Neural crest cell (in vitro differentiated cells): ENCODE measurements at places on chromosomes 1 and 21. TPM values are rescaled to one million over a fixed set of nuclear protein-coding genes. Genes with fewer than 3 reads are reported as not detected.

DNA sequence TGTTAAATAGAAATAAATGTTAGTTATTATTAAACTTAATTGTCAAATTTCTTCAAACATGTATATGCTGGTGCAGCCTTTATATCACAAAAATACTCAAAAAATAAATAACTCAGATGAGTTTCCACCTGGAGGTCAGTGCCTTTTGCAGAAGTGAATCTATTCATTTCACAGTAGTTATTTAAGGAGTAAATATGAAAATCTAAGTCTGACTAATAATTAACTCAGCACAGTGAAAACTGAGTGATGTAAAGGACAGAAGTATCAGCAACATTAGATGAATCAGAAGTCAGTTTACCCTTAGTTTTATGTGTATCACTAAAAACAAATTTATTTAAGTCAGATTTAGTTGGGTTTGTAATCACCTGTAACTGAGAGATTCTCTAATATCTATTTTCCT is 2135.4 kb downstream of the MRPL39 start:
- no peak overlapping the region for H3K4me3 ChIP-seq
- H3K27me3 ChIP-seq: no peaks in the 10 kb centered on the region
- no peaks in the 10 kb centered on the region for H3K4me1 ChIP-seq
- H3K36me3 ChIP-seq: no peaks in the 10 kb centered on the region

GRCh38 chr1:236522937-236523703 is 662 bp upstream of the LGALS8 start:
- no peaks in the 10 kb centered on the region for H3K27me3 ChIP-seq
- peak overlapping the region; percentile 29 for H3K27ac ChIP-seq
- peak overlapping the region; percentile 95 for H3K4me3 ChIP-seq

DNA sequence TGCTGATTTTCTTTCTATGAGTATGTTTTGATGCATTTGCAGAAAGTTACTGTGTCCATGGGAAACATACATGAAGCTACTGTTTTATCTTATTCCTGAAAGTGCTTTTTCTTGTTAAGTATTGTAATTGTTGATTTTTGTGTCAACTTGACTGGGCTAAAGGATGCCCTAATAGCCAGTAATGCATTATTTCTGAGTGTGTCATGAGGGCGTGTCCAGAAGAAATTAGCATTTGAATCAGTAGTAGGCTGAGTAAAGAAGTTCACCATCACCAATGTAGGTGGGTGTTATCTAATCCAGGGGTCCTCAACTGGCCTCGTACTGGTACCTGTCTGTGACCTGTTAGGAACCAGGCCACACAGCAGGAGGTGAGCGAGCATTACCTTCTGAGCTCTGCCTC is 760.2 kb downstream of the PLA2G4A start:
- no peak for DNase-seq
- no peaks in the 10 kb centered on the region for H3K27me3 ChIP-seq
- no peak overlapping the region for H3K27ac ChIP-seq
- no peaks in the 10 kb centered on the region for H3K4me1 ChIP-seq
- H3K36me3 ChIP-seq: no peaks in the 10 kb centered on the region
- H3K4me3 ChIP-seq: no peak overlapping the region

- DNase-seq: no peak
- H3K4me1 ChIP-seq: peaks cover 35% of the 10 kb centered on the region
- H3K4me3 ChIP-seq: peak overlapping the region; percentile 92
- H3K36me3 ChIP-seq: no peaks in the 10 kb centered on the region
- no peak overlapping the region for H3K27ac ChIP-seq
Measured at GRCh38 chr1:33180226-33180910, 1.5 kb downstream of the TRIM62 start.

GRCh38 chr1:4467241-4467640 is 187.2 kb upstream of the AJAP1 start:
- no peak for DNase-seq
- H3K36me3 ChIP-seq: no peaks in the 10 kb centered on the region
- no peak overlapping the region for H3K4me3 ChIP-seq
- no peak overlapping the region for H3K27ac ChIP-seq
- no peaks in the 10 kb centered on the region for H3K4me1 ChIP-seq

- H3K27ac ChIP-seq: peak overlapping the region; percentile 68
- H3K4me3 ChIP-seq: peak overlapping the region; percentile 99
- peaks cover 32% of the 10 kb centered on the region for H3K4me1 ChIP-seq
- H3K36me3 ChIP-seq: no peaks in the 10 kb centered on the region
Measured at GRCh38 chr1:111140680-111140967, 601 bp downstream of the CEPT1 start.

- DNase-seq: no peak
- H3K27ac ChIP-seq: no peak overlapping the region
Measured at GRCh38 chr1:112402682-112403643, 6.9 kb downstream of the CTTNBP2NL start.

Gene CLDN17
- total RNA-seq: not detected in 2 replicates

Gene NMNAT2
- 3.2 and 4.5 TPM in 2 replicates for total RNA-seq

DNA sequence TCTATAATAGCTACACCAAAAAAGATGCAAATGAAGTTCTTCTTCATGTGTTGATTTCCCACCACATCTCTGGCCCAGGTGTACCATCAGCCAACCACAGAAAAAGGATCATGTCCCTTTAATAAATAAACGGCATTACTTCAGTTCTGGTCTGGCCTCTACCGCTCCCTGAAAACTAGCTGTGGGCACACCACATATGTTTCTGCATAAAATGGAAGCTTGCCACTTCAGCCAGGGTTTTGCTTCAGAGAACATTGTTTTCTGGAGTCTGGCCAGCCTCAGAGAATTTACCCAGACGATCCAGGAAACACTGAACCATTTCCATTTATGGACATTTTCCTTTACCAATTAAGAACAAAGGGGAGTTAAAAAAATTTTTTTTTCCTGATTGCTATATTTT is 5.8 kb upstream of the LAMC2 start:
- H3K36me3 ChIP-seq: no peaks in the 10 kb centered on the region
- H3K4me3 ChIP-seq: no peak overlapping the region

DNA sequence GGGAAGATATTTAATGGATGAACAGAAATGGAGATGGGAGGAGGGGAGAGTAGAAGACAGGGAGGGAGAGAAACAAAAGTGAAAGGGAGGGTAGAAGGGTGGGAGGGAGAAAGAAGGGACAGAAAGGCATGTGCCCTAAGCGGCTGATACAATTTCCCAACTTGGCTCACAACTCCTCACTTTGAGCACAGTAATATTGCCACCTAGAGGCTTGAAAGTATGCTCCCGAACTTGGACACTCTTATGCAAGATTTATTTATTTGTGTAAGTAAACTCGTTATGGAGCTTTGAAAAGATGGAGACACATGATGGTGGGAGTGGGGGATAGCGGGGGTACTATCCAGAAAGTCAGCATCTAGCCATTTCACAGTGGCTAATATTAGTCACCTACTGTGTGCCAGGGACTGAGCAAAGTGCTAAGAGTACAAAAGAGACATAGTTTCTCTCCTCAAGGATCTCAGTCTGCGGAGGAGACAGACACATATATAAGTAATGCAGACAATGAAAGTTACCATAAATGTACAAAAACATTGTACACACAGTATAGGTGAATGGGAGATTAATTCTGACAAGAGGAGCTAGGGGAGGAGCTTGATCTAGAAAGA is 189.7 kb downstream of the SEC16B start:
- H3K4me1 ChIP-seq: peaks cover 48% of the 10 kb centered on the region
- H3K27me3 ChIP-seq: no peaks in the 10 kb centered on the region
- no peak overlapping the region for H3K27ac ChIP-seq
- H3K4me3 ChIP-seq: no peak overlapping the region
- H3K36me3 ChIP-seq: no peaks in the 10 kb centered on the region

- H3K4me3 ChIP-seq: no peak overlapping the region
- H3K27me3 ChIP-seq: no peaks in the 10 kb centered on the region
- H3K27ac ChIP-seq: no peak overlapping the region
- H3K36me3 ChIP-seq: peaks cover 2% of the 10 kb centered on the region
Measured at GRCh38 chr1:238186887-238187574, 296.3 kb upstream of the ZP4 start.

Gene TTC34
- total RNA-seq: 2.4 and 2.7 TPM in 2 replicates

- DNase-seq: peak; percentile 0
- peak overlapping the region; percentile 82 for H3K27ac ChIP-seq
- no peaks in the 10 kb centered on the region for H3K27me3 ChIP-seq
- H3K36me3 ChIP-seq: no peaks in the 10 kb centered on the region
- no peaks in the 10 kb centered on the region for H3K4me1 ChIP-seq
Measured at GRCh38 chr1:30414086-30414850, 309.1 kb downstream of the MATN1 start.

GRCh38 chr1:27132147-27132546 is 22.8 kb downstream of the SLC9A1 start:
- no peaks in the 10 kb centered on the region for H3K27me3 ChIP-seq
- no peaks in the 10 kb centered on the region for H3K36me3 ChIP-seq
- H3K4me1 ChIP-seq: peaks cover 14% of the 10 kb centered on the region
- no peak overlapping the region for H3K4me3 ChIP-seq
- H3K27ac ChIP-seq: peak overlapping the region; percentile 12
- DNase-seq: no peak

DNA sequence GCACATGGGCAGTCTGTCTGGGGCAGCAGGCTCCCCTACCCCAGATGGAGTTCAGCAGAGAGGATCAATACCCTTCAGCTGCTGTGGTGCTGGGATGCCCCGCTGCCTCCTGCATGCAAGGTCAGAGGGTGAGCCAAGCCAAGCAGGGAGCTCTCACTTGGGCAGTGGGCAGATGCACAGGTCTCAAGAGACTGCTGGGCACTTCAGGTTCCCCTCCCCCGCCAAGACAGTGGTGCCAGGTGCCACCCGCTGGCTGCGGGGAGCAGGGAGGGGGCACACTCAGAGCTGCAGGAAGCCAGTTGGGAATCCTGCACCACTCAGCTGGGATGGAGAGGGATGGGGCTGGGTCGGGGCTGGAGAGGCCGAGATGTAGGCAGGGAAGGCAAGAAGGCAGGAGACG is 15.8 kb upstream of the EVA1B start:
- no peak for DNase-seq
- H3K27ac ChIP-seq: no peak overlapping the region
- peaks cover 16% of the 10 kb centered on the region for H3K4me1 ChIP-seq
- no peak overlapping the region for H3K4me3 ChIP-seq

Gene ANGPTL1
- 0.21 and 0.96 TPM in 2 replicates for total RNA-seq

Gene CD247
- total RNA-seq: 2.8 and 3.9 TPM in 2 replicates

Gene SPRR4
- not detected in 2 replicates for total RNA-seq

DNA sequence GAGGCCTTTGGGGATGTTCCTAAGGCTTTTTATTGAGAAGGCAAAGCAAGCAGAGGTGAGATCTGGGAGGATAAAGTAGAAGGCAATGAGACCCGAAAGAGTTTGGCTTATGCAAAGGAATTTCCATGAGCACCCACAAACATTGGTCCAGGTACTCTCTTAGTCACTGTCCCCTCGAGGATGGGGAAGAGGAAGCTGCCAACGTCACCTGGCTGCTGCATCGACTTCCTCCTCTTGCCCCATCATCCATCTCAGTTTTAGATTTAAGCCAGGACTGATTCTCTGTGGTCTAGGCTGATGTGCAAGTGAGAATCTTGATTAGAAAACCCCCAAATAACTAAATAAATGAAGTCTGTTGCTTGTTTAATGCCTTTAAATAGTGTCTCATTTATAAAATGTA is 28.7 kb downstream of the RUNX1 start:
- no peaks in the 10 kb centered on the region for H3K4me1 ChIP-seq
- DNase-seq: no peak
- H3K27ac ChIP-seq: no peak overlapping the region
- no peaks in the 10 kb centered on the region for H3K36me3 ChIP-seq
- no peak overlapping the region for H3K4me3 ChIP-seq
- no peaks in the 10 kb centered on the region for H3K27me3 ChIP-seq

DNA sequence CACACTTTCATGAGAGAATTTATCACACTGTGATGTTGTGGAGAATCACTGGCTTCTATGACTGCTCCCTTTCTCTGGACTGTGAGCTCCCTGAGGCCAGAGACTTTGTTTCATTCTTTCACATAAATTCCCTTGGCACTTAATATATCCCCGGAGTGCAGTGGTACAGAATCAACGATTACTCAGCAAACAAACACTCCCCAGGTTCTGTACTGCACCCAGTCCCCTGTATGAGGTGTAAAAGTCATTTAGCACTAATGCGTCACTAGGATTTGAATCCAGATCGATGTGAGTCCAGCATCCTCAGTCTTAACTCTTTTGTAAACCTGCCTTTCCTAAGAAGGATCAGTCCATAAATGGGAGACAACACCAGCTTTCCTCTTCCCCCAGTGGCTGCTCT is 6.8 kb upstream of the UTP25 start:
- H3K27me3 ChIP-seq: peaks cover 64% of the 10 kb centered on the region
- no peaks in the 10 kb centered on the region for H3K36me3 ChIP-seq

GRCh38 chr1:221439008-221439746 is 302.7 kb downstream of the DUSP10 start:
- no peak overlapping the region for H3K4me3 ChIP-seq
- no peaks in the 10 kb centered on the region for H3K36me3 ChIP-seq
- DNase-seq: no peak
- peaks cover 19% of the 10 kb centered on the region for H3K27me3 ChIP-seq
- no peak overlapping the region for H3K27ac ChIP-seq

GRCh38 chr1:30685796-30686165 is 37.6 kb downstream of the MATN1 start:
- H3K27ac ChIP-seq: no peak overlapping the region
- no peaks in the 10 kb centered on the region for H3K36me3 ChIP-seq
- no peak overlapping the region for H3K4me3 ChIP-seq
- peaks cover 60% of the 10 kb centered on the region for H3K27me3 ChIP-seq
- no peak for DNase-seq

GRCh38 chr1:65681096-65681495 is 111.6 kb upstream of the PDE4B start:
- H3K36me3 ChIP-seq: no peaks in the 10 kb centered on the region
- peaks cover 2% of the 10 kb centered on the region for H3K27me3 ChIP-seq
- H3K27ac ChIP-seq: no peak overlapping the region
- no peaks in the 10 kb centered on the region for H3K4me1 ChIP-seq
